ENCODE measurements at places on chromosomes 16 and 17.
A peak's percentile ranks its signal among the peaks of the same experiment; 100 is the strongest.

DNA sequence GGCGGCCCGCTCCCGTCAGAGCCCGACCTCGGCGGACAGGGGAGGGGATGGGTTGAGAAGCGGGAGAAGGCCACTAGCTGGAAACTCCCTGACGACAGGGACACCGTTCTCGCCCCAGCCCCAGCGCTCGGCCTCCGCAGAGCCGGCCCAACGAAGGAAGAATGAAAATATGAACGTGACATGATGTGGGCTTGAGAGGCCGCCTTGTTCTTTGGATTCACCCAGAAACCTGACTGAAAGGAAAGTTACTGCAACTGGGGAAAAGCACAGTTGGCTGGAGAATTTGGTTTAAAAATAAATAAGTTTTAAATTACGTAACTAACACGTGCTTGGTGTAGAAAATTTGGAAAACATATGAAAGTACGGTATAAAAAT is 21.1 kb downstream of the NPTX1 start:
- peak; percentile 62 for DNase-seq

GRCh38 chr16:63938661-63939060 is 1183.2 kb downstream of the CDH11 start:
- no peak for DNase-seq

- no peak for DNase-seq
Observed at GRCh38 chr16:51815523-51815922, 664.5 kb upstream of the SALL1 start.

DNA sequence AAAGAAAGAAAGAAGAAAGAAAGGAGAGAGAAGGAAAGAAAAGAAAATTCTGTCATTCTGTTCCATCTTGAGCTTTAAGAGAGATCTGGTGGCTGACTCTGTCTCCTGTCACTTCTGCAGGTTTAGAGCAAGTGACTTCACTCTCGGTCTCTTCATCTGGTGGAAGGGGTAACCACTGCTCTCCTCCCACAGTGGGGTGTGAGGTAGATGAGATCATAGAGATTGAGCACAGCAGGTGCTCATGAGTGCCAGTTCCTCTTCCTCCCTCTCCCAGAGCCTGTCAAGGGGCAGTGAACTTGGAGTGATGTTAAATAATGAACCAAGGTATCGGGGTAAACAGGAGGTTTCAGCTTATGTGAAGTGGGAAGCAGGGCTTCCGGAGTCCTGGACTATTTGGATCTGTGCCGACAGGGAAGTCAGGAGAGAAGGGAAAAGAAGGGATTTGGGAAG is 47.7 kb downstream of the BEAN1 start:
- no peak for DNase-seq

DNA sequence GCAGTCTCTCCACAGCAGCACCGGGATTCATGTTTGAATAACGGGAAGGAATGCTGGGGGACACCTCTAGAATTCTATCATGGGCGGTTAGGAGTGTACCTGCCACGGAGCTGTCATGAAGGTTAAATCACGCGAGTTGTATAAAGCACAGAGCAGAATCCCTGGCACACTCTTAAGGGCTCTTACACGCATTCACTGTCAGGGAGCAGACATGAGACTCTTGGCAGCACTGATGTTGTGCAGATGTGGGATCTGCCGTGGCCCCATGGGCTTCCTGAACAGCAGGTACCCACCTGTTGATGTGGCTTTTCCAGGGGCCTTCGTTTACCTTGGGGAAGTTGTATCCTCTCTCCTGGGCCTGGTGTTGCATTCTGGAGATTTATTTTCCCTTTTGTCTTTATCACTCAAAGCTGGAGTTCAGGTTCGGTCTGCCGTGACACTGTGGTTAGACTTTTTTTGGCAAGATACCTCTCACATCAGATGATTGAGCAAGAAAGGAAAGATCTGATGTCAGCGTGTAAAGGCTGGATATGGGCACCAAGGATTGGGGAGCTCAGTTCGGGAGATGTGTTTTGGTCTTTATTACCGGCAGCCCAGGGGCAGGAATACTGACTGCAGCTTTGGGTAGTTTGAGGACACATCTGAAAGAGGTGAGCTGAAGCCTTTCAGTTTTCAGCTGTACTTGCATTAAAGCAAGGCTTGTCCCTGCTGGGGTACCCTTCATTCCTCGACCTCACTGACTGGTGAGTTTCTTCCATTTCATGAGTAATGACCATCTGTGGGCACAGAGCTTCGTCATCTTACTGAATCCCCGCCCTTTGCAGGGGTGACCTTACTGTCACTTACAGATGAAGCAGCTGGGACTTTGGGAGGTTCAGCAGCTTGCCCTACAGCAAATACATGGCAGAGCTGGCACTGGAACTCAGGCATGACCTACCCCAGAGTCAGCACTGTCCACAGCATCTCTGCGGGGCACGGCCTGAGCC is 19.3 kb downstream of the KNOP1 start:
- no peak for DNase-seq

DNA sequence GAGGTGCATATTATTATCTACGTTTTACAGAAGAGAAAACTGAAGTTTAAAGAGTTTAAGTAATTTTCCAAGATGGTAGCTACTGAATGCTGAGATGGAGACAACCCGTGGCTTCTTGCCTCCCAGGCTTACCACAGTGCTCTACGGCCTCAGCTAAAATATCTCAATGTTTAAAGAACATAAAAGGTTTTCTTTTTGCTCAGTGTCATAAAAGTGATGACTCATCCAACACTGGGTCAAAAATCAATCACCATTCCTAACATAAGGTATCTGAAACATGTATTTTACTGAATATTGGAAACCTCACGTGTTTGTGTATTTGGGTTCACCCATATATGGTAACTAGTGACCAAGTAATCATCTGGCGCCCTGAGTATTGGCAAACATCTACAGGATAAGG is 18.4 kb downstream of the ABCA9 start:
- no peak for DNase-seq

GRCh38 chr17:13753154-13753553 is 151.4 kb upstream of the HS3ST3A1 start:
- DNase-seq, result no peak

- DNase-seq, result no peak
Observed at GRCh38 chr17:59769887-59770286, 62.4 kb downstream of the VMP1 start.

DNA sequence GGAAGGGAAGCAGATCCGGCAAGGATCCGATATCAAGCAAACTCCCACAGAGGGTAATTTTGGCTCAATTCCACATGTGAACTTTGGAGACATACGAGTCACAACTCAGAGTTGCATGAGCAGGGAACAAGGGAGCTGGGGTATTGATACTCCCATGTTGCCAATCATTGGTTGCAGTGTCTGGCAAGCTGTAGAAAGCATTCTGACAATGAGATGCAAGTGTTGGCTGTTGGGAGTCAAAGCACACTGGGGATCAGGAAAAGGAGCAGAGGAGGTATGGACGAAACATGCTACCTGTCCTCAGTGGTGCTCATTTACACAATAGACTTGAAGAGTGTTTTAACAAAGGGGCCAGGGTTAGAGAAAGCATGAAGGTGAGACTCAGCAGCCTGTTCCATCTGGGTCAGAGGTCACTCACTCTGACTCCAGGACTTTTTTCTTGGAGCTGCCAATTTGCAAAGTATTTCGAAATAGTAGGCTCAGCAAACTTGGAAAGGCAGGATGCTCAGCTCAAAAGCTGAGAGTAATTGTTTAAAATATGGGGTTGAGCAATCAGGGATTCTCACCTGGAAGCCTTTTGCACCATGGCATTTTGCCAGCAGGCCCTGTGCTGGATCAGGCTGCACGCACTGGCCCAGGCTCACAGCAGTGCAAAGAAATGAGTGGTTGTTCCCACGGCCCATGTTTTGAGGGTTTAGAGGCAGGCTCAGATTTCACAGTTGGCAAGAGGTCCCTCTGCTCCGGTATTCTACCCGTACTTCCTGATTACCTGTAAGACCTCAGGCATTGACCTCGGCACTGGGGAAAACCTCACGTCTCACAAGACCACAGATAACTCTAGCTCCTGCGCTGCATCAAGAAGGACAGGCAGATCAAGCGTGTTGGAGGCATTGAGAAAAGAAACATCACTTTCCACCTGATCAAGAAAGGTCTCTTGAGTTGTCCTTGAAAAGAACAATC is 17.6 kb upstream of the NKD1 start:
- DNase-seq, result no peak

DNA sequence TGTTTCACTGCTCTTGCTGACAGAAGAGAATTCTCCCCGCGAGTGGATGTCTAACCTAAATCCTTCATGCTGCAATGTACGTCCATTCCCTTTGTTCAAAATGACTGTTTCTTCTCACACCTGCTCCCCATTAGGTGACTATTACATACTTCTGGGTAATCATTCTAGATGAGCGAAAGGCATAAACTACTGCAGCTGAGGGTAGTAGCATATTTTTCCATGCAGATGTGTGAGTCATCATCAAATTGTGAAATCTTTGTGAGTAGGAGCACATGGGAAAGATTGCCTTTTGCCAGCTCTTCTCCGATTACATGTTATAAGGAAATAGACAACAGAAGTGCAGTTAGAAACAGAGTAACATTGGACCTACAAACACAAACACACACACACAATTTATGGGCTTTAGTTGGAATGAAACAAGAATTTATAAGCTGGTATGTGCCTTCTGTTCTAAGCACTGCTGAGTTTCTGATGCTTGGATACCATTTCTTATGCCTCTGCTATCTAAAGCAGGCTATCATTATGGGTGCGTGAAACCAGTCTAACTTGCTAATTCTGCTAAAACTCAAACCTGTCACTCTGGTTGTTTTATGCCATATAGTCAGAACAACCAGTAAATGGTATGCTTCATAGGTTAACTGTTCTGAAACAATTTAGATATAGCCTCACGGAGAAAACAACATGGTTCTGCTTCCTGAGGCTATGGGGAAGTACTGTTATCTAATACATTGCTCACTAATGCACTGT is 346.9 kb upstream of the PSMD7 start:
- no peak for DNase-seq

DNA sequence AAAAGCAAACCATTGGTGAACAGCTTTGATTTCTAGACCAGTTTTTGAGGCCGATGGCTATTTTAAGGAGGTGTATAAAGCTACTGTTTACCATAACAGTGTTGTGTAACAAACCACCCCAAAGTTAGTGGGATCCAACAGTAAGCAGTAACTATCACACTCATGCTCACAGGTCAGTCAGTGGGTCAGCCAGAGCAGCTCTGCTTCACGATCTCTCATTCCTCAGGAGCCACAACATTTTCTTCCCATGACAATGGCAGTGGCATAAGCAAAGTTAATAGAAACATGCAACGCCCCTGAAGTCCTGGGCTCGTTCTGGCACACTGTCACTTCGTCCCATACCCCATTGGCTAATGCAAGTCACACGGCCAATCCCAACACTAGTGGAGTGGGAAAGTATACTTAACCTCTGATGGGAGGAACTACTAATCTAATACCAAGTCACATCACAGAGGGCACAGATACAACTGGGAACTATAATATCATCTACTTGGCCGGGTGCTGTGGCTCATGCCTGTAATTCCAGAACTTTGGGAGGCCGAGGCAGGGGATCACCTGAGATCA is 28.0 kb upstream of the B4GALNT2 start:
- DNase-seq, result no peak

- DNase-seq, result no peak
Observed at GRCh38 chr17:7060165-7060891, 16.4 kb upstream of the SLC16A11 start.

DNA sequence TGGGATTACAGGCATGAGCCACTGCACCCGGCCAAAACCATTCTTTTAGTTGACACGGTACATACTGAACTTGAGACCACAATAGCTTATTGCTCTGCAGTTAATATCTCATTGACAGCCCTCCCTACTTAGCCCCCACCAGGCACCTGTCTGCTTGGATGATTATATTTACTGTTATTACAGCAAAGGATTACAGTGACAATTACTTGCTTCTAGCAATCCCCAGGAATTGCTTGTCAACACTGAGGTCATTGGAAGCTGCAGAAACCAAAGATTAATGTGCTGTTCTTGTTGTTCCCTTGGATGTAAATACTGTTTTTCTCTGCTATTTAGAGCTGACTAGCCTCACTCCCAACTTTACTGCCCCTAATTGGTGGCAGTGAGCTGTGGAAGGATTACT is 211.2 kb downstream of the LGALS9B start:
- DNase-seq, result no peak

- DNase-seq, result no peak
Observed at GRCh38 chr17:61291451-61292285, 108.0 kb upstream of the TBX2 start.

DNA sequence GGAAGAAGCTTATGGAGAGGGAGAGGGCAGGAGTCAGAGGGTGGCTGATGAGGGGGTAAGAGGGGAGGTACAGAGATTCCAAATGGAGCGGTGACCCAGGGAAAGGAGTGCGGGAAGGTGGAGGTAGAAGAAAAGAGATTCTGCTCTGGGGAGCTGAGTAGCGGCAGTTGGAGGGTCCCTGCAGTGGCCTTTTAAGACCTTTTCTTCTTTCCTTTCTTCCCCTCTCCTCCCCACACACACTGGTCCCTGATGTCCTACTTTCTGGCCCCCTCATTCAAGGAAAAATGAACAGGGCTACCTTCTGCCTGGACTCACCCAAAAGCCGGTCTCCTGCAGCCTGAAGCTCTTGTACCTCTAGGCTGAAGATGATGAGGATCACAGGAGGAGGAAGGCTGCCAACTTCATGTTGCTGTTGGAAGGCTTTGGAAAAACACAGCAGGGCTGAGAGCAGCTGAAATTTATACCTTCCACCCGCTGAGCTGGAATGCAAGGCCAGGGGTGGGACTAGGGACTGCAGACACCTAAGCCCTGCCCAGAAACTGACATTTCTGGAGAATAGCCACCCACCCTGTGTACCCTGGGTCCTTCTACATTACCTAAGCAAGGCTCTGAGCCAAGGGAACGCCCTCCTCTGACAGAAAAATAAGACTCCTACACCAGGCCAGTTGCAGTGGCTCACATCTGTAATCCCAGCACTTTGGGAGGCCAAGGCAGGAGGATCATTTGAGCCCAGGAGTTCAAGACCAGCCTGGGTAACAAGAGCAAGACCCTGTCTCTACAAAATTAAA is 9.4 kb upstream of the HEATR6 start:
- no peak for DNase-seq

Measured in HAP-1 (cell line).